Osteoblast (primary cell): ENCODE measurements at places on chromosomes 13 and 19. TPM values are rescaled to one million over a fixed set of nuclear protein-coding genes. Genes with fewer than 3 reads are reported as not detected.
A peak's percentile ranks its signal among the peaks of the same experiment; 100 is the strongest.

C1QTNF9B gene
- total RNA-seq, result not detected in 2 replicates

GRCh38 chr13:92734068-92734467, 492.5 kb upstream of the GPC6 start:
- DNase-seq, result no peak

GRCh38 chr13:62209529-62209928, 793.9 kb upstream of the PCDH20 start:
- DNase-seq, result no peak

DNA sequence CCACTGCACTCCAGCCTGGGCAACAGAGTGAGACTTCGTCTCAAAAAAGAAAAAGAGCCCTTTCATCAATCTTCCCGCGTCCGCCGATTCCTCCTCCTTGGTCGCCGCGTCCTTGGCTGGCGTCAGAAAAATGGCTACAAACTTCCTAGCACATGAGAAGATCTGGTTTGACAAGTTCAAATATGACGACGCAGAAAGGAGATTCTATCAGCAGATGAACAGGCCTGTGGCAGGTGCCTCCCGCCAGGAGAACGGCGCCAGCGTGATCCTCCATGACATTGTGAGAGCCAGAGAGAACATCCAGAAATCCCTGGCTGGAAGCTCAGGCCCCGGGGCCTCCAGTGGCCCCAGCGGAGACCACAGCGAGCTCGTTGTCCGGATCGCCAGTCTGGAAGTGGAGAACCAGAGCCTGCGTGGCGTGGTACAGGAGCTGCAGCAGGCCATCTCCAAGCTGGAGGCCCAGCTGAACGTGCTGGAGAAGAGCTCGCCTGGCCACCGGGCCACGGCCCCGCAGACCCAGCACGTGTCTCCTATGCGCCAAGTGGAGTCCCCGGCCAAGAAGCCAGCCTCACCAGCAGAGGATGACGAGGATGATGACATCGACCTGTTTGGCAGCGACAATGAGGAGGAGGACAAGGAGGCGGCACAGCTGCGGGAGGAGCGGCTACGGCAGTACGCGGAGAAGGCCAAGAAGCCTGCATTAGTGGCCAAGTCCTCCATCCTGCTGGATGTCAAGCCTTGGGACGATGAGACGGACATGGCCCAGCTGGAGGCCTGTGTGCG, 2.1 kb upstream of the MISP3 start:
- DNase-seq, result no peak

- DNase-seq, result peak; percentile 31
These were observed 114.8 kb upstream of the TDRD3 start for GRCh38 chr13:60282186-60282585.

DNA sequence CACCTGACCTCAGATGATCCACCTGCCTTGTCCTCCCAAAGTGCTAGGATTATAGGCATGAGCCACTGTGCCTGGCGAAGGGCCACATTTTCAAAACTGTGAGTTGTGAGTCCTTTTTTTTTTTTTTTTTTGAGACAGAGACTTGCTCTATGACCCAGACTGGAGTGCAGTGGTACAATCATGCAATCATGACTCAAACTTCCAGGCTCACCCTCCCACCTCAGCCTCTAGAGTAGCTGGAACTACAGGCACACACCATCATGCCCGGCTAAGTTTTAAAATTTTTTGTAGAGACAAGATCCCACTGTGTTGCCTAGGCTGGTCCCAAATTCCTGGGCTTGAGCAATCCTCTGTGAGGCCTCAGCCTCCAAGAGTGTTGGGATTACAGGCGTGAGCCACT, 3.8 kb upstream of the MYPOP start:
- peak; percentile 15 for DNase-seq
